Vagina (tissue), 2 donors: ENCODE measurements at places on chromosomes 4 and X.

- DNase-seq, result no peak
These were observed 156.6 kb downstream of the FAM13A start for GRCh38 chr4:88900432-88900831.

DNA sequence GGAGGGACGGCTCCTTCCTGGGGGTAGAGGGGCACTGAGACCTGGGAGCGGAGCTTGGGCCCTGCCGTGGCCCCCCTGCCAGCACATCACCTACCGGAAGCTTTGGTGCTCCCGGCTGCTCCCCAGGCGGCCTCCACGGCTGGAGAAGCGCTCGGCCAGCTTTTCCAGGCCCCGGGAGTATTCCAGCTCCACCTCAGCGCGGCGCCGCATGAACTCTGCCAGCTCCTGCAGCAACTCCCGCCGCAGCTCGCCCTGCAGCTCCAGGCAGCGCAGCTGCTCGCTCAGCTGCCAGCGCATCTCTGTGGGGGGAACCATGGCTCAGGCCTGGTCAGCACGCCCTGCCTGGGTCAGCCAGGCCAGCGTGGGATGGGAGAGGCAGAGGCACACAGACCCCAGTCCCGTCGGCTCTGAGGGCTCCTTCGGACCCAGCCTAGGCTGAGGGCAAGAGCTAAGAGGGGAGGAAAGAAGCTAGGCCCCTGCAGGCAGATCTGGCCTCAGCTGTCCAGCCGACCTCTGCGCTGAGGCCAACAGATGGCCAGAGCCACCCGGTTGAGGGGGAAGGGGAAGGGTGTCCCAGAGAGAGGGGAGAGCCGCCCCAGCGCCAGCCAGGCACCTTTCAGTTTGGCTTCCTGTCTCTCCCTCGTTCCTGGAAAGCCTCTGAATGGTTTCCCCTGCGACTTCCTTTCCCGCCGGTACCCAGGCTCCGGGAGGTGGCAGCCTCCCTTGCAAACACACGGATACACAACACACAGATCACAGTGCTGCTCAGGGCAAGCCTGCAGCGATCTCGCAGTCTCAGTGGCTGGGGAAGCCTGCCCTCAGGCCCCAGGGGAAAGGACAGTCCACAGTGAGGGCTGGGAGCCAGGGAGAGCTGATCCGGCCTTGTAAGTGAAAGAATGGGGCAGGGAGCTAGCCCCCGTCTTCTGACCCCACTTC, 4.3 kb downstream of the ARHGAP4 start:
- DNase-seq, result no peak

DNA sequence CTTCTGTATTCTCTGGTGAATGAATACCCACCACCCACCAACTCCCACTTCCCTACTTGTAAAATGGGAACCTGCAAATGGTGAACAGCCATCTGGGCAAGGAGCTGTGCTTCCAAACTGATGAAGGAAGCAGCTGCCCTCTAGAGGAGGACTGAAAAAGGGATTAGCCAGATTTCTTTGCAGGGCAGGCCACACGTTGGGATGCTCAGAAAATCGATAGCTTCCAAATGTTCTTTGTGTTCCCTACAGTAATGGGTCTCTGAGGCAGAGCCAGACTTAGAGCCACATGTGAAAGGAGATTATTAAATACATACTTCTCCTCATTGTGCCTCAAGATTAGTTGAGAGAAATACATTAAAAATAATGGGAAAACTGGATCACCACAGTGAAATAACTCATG, 39.3 kb upstream of the LPAR4 start:
- DNase-seq, result no peak

- no peak for DNase-seq
These were observed 60.0 kb downstream of the FGF13 start for GRCh38 chrX:138651494-138651893.

GRCh38 chrX:12966151-12966550, 8.8 kb upstream of the TMSB4X start:
- no peak for DNase-seq

DNA sequence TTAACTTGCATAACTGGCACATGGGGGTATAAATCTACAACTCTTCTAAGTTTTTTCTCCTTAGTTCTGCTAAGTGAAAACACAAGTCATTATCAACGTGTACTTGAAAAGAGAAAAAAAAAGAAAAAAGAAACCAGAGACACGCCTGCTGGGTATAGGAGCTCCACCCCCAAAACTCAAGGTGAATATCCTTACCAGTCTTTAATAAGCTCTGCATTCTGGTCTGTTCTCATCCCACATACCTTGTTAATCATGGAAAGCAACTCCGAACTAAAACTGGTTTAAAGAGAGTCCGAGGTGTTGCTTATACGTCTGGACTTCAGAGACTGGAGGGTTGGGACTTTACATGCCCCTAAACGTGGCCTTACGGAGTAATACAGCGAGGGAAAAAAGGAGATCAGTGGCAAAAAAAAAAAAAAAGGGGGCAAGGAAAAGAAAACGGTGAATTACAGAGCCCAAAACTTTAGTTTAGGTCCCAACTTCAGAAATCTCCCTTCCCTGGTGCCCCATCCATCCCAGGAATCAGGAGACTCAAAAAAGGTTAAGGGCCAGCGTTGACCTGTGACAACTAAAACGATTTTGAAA, 1.0 kb downstream of the PGRMC2 start:
- no peak for DNase-seq

DNA sequence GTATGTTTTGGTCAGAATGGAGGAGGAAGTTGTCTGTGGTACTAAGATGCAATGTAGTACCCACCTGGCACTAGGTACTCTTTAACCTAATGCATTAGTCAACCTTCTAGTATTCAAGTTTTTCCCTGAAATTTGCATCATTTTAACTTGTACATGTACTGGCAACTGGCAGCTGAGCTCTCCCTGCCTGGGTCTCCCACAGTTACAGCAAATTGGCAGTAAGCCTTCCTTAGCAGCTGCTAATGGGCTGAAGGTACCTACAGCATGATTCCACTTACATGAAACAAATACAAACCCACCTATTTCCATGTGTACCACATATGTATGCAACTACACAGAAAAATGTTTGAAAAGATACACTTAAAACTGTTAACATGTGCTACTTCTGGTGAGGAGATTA, 8.1 kb upstream of the KLHL2 start:
- DNase-seq, result no peak

- DNase-seq, result no peak
These were observed 859.2 kb upstream of the PRKX start for GRCh38 chrX:4572691-4573090.

- no peak for DNase-seq
These were observed 441.0 kb downstream of the RAPGEF2 start for GRCh38 chr4:159543831-159544230.

DNA sequence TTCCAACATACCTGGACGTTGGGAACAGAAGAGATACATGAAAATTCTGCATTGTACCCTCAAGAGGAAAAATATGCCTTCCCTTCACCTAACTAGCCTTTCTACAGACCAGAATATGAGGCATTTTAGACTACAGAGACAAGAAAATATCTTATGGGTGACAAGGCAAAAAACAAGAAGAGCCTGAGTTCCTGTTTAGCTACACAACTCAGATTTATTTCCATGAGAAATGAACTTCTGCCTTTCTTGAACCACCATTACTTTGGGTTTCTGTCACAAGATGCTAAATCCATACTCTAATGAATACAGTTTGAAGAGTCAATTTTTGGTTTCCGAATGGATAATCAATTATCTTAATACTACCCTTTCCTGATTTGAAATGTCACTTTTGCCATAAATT, 18.7 kb downstream of the RCHY1 start:
- DNase-seq, result no peak

- no peak for DNase-seq
These were observed 85.5 kb downstream of the TACR3 start for GRCh38 chr4:103634236-103634635.

DNA sequence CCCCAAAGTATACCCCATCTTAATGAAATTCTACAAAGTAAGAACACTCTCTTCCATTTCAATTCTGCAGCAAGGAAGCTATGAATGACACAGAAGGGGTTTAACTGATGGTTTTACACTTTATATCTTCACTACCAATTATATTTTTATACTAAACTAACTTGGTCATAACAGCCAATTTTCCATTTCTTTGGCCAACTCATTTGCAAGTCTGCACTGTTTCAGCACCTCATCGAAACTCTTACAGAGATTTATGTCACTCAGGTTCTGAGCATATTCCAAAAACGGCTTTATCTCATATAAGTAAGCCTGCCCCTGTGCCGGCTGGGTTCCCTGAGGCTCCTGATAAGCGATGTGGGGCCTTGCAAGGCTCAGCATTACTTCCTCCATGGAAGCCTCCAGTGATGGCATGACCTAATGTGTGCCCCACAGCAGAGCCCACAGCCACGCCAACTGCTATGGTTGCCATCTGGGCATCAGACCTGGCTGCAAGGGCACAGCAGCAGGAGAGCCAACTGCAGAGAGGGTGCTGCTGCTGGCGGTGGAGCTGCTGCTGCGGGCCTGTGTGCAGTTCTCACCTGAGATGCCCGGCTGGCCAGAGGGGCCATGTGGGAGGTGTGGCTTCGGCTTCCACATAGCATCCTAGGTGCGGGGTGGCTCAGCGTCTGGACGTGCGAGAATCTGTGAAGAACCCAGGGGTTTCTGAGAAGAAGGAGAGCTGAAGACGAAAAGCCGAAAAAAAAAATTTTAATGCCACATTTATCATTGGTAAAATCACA, 13.4 kb upstream of the IBSP start:
- no peak for DNase-seq

- no peak for DNase-seq
These were observed 11.2 kb downstream of the TRAPPC11 start for GRCh38 chr4:183670251-183670650.

- DNase-seq, result no peak
These were observed 1065.7 kb upstream of the FTHL17 start for GRCh38 chrX:32137525-32137924.

DNA sequence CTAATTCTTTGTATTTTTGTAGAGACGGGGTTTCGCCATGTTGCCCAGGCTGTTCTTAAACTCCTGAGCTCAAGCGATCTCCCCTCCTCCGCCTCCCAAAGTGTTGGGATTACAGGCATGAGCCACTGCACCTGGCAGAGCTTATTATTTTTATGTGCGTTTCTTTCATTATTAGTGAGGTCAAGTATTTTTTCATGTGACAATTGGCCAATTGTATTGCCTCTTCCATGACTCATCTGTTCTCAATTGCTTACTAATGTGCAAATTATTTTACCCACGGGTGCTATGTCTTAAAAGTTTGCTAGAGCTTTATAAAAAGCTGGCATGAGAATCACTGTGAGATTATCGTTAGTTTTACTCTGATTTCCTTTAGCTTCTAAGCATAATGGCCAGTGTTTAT, 13.0 kb upstream of the ARX start:
- DNase-seq, result no peak

- DNase-seq, result no peak
These were observed 3.5 kb upstream of the GSX2 start for GRCh38 chr4:54096295-54096962.

DNA sequence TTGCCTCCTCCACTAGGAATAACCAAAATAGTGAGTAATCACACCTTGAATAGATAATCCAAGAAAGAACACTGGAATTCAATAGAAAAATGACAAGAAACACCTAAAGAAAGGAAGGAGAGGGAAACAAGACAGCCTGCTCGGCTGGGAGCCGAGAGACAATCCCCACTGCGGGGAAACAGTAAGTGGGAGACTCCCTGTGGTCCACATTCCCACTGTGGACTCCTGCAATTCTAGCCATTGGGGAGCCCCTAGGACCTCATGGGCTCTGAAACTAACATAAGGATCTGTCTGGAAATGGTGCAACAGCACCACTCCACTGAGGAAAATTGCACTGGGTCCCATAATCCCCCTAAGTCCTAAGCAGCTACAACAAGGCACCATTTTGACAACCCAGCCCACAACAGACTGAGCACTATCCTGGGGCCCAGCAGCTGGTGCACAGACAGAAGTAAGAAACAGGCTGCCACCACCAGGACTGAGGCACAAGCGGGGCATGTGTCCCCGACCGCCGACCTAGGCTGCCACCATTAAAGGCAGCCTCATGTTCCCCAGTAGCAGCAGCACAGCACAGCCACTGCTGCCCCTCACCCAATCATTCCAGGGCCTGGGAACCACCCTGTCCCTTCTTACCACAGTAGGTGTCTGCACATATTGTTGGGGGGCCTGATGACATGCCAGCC, 14.2 kb downstream of the LRBA start:
- no peak for DNase-seq

DNA sequence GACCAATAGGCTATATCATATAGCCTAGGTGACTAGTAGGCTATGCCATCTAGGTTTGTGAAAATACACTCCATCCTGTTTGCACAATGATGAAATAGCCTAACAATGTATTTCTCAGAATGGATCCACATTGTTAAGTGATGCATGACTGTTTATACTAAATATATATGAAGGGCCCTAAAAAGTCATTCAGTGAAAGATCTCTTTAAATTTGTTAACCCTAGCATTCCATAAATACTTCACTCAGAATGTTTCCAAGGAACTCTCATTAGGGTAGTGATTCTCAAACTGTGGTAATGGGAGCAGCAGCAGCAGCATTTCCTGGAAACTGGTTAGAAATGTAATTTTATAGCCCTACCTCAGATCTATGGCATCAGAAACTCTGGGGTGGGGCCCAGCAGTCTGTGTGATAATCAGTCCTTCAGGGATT, 74.9 kb downstream of the PRRG1 start:
- DNase-seq, result no peak

DNA sequence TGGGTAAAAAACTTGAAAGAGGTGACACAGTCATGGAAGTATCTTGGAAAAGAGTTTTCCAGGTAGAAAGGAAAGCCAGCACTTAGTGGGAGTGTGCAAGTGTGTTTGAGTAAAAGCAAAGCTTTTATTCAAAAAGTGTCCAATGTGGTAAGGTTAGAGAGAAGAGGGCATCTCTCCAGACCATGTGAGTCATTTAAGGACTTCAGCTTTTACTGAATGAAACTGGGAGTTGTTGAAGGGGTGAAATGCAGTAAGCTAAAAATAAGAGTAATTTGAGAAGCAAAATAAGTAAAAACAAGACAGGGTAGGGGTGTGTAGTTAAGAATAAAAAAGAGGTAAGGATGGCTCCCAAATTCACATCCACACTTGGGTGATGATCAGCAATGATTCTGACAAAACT, 238.9 kb downstream of the SLC7A11 start:
- no peak for DNase-seq

DNA sequence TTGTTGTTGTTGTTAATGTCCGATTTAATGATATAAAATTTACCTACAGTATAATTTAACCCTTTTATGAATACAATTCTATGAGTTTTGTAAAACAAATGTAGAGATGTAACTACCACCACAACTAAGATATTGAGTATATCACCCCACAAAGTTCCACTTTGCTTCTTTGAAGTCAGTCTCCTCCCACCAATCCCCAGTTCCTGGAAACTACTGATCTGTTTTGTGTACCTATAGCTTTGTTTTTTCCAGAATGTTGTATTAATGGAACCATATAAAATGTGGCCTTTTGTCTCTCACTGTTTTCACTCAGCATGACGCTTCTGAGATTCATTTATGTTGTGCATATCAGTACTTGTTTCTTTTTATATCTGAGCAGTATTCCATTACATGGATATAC, 52.3 kb upstream of the FAM9C start:
- no peak for DNase-seq

DNA sequence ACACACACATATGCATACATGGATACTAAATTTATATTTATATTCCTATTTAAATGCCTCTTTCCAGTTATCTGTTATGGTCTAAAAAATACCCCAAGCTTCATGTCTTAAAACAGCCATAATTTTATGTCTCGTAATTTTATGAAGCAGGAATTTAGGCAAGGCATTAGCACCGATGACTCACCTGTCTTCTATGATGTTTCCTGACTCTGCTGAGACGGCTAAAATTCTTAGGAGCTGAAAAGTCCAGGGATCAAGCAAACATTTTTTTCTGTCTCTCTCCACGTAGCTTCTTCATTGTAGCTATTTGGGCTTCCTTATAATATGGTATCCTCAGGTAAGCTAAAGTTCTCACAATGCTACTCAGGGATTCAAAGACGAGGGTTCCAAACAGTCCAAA, 930.3 kb downstream of the STIM2 start:
- DNase-seq, result no peak

GRCh38 chrX:44506678-44507077, 36.0 kb downstream of the FUNDC1 start:
- no peak for DNase-seq
